ENCODE measurements at places on chromosomes 4 and X.

- no peak for DNase-seq
Observed at GRCh38 chr4:112007391-112007790, 137.9 kb upstream of the FAM241A start.

DNA sequence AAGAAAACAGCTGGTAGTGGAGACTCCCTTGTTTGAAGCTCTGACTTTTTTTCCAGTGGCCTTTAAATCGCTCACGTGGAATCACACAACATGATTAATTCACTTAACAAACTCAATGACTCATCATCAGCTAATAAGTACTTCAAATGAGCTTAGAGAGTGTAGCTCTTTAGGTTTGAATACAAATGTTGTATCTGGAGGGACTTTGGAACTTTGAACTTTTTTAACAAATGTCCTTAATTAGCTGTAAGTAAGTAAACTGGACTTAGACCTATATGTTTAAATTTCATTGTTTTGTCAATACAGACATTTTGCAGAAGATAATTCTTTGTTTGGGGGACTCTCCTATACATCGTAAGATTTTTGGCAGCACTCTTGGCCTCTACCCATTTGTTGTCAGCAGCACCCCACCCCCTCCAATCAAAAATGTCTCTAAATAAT lies 581.1 kb downstream of the SPRY1 start:
- DNase-seq, result no peak

DNA sequence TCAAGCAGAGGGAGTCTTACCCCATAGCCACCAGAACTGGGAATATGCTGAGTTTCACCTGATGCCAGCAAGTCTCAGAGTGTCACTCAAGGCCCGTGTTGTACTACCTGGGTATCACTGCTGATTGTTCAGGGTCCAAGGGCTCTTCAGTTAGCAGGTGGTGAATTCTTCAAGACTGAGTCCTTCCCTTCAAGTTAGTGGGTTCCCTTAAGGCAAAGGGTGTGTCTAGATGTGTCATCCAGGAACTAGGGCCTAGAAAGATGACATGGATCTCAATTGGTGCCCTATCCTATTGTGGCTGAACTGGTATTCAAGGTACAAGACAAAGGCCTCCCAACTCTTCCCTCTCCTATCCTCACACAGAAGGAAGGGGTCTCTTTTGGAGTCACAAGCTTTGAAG lies 159.9 kb upstream of the DIPK2B start:
- no peak for DNase-seq

GRCh38 chr4:141654098-141654497 lies 17.7 kb downstream of the IL15 start:
- no peak for DNase-seq

DNA sequence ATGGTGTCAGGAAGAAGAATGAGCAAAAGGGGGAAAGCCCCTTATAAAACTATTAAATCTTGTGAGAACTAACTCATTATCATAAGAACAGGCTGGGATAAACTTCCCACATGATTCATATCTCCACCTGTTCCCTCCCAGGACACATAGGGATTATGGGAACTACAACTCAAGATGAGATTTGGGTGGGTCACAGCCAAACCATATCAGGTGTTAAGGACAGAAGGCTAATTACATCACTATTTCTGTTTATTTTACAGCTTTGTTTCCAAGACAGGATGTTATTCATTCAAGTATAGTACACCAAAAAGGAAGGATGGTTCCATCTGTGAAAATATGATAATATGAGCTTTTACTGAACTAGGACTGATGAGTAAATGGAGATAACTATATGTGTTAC lies 63.7 kb upstream of the ARSJ start:
- DNase-seq, result no peak

GRCh38 chr4:71343670-71344466 lies 5.0 kb downstream of the SLC4A4 start:
- DNase-seq, result no peak
